Stimulated activated CD4-positive, alpha-beta T cell treated with anti-CD3 and anti-CD28 coated beads, Interleukin-4, amount 100 ng/mL, for 1 hour (primary cell): ENCODE measurements at places on chromosomes 3 and 15.

GRCh38 chr15:73712107-73712506 lies 27.9 kb downstream of the CD276 start:
- DNase-seq, result no peak

GRCh38 chr3:166123576-166123975 lies 286.4 kb upstream of the BCHE start:
- no peak for DNase-seq

- no peak for DNase-seq
Measured at GRCh38 chr3:11716573-11717290, 73.0 kb upstream of the VGLL4 start.

GRCh38 chr3:73228959-73229358 lies 167.5 kb downstream of the EBLN2 start:
- DNase-seq, result no peak

DNA sequence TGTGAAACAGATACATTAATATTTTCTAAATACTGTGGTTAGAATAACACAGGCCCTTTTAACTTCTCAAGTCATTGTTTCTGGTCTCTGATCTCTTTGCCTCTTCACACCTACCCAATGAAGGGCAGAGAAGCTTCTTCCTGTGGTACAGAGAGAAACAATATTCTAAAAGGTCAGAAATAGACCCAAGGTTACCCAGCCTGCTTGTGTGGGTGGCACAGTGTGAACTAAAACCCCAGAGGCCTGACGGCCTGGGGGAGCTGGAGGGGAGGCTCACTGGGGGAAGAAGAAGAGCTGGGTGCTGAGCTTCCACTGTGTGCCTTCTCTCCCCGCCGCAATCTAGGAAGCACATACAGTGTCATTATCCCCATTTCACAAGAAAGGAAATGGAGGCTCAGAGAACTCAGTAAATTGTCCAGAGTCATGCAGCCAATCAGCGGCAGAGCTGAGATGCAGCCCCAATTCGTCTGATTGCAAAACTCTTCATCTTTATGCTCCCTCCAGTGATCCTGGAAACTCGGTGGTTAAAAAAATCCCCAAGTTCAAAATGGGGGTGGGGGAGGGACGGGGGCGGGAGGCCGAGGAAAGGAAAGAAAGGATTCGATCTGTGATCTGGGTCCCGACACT lies 64.1 kb upstream of the HEG1 start:
- DNase-seq, result no peak

GRCh38 chr3:138046085-138046484 lies 36.1 kb downstream of the CLDN18 start:
- DNase-seq, result no peak

- no peak for DNase-seq
Measured at GRCh38 chr3:114154321-114154821, 24.5 kb downstream of the DRD3 start.

DNA sequence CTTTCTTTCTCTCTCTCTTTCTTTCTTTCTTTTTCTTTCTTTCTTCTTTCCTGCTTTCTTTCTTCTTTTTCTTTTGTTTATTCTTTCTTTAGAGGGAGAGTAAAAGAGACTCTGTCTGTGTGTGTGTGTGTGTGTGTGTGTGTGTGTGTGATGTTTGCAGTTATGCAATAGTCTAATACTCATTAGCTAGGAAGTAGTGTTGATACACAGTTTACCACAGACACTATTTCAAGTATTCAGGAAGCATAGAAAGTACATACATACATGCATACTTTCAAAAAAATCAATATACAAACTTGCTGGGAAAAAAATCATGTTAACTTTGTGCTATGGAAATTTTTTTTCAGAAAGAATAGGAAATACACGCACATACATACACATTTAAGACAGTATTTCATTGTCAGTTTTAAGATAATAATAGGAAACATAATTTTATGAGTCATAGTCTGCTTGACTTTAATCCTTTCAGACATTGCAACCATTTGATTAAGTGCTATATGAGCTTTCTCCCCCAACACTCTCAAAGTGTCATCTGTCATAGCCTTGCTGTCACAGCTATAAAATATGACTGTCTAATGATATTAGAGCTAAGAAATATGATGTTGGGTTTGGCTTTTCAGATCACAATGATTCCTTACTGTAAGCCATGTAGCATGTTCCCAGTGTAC lies 74.9 kb upstream of the EPHA3 start:
- DNase-seq, result no peak

- DNase-seq, result no peak
Measured at GRCh38 chr15:52532427-52532826, 3.7 kb upstream of the MYO5A start.

DNA sequence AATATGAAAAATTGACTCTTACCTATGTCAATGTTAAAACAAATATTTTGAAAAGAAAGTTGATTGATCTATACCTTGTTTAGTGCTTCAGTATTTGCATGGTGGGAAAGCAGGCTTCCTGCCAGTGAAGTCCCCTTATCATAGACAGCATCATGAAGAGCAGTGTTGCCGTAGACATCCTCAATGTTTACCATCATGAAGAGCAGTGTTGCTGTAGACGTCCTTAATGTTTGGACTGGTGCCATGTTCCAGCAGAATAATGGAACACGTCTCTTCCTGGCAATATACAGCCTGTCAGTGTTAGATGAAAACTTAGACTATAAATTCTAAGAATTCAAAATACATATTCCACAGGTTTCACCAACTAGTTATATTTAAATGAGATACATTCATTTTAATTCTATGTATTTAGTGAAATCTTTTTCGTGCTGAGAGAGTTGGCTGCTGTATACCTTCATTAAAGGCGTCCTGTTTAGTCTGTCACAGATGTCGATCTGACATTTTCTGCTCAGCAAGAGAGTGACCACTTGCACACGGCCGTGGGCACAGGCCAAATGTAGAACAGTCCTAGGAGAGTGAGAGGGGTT lies 116.8 kb downstream of the LMLN start:
- DNase-seq, result no peak

- DNase-seq, result no peak
Measured at GRCh38 chr3:71328926-71329325, 254.6 kb downstream of the FOXP1 start.

DNA sequence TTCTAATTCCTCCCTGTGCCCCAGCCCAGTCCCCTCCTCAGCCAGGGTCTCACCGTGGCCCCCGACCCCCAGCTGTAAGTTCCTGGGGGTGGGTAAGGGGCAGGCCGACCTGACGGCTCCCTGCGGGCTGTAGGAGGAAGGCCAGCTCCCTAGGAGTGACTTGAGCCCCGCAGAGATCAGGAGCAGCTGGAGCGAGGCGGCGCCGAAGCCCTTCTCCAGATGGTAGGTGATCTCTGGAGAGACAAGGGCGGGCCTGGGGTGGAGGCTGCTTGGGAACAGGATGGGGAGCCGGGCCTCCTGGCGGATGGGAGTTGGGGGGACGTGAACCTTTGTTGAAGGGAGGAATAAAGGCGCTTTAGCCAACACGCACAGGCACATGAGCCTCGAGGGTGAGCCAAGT lies 4.2 kb downstream of the SLC28A1 start:
- no peak for DNase-seq

- DNase-seq, result no peak
Measured at GRCh38 chr3:49279376-49279775, 2.3 kb upstream of the C3orf62 start.

DNA sequence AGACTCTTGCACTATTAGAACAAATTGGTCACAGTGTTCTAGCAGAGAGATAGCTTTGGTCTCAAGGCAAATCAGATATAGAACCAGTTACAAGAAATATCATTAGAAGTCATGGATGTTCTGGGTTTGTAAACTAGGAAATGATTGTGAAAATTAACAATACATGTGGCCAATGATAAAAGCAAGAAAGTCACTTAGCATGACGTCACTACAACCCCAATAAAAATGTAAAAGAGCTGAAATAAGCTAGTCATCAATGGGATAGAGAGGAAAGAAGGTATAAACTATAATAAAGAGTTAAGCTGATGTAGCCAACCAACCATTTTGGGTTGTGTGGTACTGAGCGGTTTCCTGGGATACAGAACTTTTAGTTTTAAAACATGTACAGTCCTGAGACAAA lies 32.1 kb upstream of the KCNH8 start:
- no peak for DNase-seq

GRCh38 chr3:32238453-32239306 lies at the start of gene CMTM8:
TSS of gene CMTM8 (plus strand) at chr3:32238680. CDS start at chr3:32238973, 293 bp downstream.
- DNase-seq, result peak; percentile 69

GRCh38 chr3:135440746-135441145 lies 524.8 kb upstream of the PPP2R3A start:
- DNase-seq, result no peak

- no peak for DNase-seq
Measured at GRCh38 chr3:79040701-79041100, 727.1 kb downstream of the ROBO1 start.

DNA sequence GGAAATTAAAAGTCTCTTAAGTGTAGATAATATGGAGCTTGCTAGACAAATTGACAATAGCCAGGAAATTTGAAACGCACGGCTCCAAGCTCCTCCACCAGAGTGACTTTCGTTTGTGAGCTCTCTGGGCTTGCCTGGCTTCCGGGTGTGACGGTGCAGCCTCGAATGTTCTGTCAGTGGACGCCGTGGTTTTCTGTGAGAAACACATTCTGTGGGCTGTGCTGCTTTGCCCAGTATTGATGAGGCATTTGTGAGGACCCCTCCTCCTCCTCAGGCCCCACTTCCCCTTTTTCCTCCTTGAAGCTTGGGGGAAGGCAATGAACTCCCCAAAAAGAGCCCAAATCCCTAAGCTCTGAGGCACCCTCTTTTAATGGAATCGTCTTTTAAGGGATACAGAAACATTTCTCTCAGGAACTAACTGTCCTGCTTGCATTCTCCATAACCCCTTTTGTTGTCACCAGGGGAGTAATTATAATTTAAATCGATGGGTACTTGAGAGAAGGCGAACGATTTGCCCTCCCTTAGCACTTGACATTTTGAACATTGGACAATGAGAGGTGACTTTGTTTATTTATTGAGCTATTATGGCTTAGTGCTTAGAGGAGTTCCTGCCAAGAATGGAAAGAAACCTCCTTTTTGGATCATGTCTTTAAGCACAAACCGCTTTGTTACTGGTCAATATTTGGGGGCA lies 40.8 kb downstream of the POLR2M start:
- no peak for DNase-seq

GRCh38 chr3:52294320-52295150 lies 6.9 kb downstream of the GLYCTK start:
- no peak for DNase-seq

DNA sequence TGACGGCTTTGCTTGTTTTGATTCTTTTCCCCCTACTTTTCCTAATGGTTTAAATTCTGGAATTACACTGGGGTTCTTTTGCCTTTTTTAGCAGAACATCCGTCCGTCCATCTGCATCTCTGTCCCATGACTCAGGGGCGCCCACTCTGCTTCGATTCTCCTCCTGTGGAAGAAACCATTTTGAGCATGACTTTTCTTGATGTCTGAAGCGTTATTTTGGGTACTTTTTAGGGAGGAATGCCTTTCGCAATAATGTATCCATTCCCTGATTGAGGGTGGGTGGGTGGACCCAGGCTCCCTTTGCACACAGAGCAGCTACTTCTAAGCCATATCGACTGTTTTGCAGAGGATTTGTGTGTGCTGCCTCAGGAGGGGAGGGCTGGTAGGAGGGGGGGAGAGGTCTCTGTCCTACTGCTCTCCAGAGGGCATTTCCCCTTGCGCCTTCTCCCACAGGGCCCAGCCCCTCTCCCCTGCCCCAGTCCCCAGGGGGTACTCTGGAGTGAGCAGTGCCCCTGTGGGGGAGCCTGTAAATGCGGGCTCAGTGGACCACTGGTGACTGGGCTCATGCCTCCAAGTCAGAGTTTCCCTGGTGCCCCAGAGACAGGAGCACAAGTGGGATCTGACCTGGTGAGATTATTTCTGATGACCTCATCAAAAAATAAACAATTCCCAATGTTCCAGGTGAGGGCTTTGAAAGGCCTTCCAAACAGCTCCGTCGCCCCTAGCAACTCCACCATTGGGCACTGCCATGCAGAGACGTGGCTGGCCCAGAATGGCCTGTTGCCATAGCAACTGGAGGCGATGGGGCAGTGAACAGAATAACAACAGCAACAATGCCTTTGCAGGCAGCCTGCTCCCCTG lies 19.5 kb upstream of the BSN start:
- no peak for DNase-seq

DNA sequence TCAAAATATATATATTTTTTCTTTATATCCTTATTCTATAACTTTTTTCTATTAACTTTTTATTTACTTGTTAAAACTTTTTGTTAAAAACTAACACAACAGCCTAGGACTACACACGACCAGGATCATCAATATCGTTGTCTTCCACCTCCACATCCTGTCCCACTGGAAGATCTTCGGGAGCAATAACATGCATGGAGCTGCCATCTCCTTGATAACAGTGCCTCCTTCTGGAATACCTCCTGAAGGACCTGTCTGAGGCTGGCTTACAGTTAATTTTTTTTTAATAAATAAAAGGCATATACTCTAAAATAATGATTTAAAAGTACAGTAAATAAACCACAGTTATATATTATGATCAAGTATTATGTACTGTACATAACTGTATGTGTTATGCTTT lies 58.9 kb downstream of the SFMBT1 start:
- no peak for DNase-seq

DNA sequence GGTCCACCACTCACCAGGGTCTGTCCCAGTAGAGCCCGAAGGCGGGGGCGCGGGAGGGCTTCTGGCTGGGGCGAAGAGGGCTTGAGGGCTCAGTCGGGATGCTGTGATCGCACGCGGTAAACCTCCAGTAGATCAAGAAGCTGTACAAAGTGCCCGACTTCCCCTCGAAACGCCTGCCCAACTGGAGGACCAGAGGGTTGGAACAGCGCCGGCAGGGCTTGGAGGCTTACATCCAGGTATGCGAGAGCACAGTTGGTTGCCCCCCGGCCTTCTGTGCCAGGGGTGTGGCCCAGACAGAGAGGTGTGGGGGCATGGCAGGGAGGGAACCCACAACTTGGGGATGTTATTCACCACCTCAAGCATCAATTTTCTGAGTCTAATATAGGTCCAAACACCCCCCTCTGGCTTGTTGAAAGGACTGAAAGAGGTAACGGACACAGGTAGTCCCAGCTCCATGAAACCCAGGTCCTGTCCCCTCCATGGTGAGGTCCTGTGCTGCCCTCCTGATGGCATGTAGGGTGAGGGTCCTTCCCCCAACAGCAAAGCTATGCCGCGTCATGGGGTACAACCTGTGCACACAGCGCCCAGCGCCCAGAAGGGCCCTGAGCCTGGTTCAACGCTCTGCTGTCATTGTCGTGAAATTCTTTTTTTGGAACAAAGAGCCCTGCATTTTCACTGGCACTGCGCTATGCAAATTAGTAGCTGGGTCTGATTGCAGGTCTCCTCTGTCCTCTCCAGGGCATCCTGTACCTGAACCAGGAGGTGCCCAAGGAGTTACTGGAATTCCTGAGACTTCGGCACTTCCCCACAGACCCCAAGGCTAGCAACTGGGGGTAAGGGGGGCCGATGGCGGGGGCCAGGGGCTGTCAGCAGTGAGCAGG lies 1.2 kb downstream of the SNX22 start:
- DNase-seq, result no peak
